ENCODE measurements at places on chromosomes 3 and 15. TPM values are rescaled to one million over a fixed set of nuclear protein-coding genes. Genes with fewer than 3 reads are reported as not detected.

SI gene
- not detected for total RNA-seq

COLQ gene
- 6.8 TPM for total RNA-seq

DNA sequence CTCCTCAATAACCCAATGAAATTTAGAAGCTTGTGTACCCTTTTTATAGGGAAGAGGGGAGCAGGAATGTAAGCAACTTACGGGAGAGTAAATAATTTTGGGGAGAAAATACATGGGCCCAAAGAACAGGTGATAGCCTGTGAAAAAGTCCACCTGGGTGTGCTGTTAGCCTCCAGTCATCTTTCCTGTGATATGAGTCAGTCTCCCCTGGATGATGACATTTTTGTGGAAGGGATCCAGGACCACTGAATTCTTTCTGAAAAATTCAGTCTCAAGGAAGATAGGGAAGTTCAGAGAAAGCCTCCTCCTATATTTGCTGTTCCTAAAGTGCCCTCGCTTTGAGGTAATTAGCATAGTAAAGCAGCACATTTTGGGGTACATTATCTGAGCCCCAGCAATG lies 149.8 kb downstream of the SQOR start:
- no peak for DNase-seq

- DNase-seq = no peak
Measured at GRCh38 chr3:550471-550870, 353.9 kb downstream of the CHL1 start.

DNA sequence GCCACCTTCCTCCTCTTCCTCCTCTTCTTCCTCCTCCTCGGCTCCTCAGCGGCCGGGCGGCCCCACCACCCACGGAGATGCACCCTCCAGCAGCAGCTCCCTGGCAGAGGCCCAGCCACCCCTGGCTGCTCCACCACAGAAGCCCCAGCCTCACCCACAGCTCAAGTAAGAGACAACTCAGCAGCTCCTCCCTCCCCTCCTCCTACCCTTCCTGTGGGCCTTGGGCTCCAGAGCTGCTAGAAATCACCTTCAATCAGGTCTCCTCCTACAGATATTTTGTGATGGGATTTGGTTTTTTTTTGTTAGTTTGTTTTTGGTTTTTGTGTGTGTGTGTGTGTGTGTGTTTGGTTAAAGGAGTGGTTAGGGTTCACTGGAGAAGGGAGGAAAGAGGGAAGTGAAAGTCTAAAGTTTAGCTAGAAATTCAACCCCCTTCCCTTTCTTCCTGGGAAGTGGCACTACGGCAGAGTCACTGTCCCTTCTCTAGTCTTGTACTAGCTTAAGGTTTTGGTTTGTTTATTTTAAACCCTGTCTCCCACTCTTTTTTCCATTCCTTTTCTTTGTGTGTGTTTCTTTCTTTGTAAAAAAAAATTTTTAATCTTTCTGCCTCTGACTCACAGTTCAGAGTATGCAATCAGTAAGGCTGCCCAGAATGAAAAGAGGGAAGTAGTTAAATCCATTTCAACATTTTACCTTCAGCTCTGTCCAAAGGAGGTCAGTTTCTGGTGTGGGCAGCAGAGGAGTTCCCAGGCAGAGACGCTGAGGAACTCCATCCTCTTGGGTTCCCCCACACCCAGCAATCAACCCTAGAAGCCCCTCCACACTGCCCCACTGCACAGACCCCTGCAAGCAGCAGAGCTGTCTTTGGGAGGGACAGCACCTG lies 29.0 kb upstream of the TIMP4 start:
- DNase-seq = no peak

DNA sequence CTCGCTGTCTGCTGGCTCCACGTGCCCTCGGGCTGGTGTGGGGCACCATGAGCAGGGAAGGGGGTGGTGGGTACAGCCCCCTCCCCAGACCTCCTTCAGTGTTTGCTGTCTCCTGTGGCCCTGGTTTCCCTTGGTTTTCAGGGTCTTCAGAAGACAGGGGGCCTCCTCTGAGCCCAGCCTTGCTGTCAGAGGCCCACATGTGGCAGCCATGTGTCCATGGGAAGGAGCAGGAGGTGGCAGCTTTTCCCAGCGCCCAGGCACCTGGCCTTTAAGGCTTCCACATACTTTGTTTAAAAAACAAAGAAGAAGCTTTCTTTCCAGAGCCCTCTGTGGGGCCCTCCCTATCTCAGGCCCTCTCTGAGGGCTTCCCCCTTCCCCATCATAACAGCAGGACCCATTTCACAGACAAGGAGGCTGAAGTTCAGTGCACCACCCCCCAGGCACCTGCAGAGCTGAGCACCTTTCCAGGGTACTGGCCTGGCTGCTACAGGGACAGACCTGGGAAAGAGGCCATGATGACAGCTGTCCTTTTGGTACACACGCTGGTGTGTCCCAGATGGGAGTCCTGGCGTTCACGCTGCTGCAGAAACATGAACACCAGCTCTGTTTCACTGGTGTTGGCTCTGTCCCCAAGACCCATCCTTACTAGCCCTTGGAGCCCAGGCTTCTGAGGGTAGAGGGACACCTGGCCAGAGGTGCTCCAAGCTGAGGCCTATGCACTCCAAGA lies 73.7 kb downstream of the DNAJB8 start:
- DNase-seq = no peak

DNA sequence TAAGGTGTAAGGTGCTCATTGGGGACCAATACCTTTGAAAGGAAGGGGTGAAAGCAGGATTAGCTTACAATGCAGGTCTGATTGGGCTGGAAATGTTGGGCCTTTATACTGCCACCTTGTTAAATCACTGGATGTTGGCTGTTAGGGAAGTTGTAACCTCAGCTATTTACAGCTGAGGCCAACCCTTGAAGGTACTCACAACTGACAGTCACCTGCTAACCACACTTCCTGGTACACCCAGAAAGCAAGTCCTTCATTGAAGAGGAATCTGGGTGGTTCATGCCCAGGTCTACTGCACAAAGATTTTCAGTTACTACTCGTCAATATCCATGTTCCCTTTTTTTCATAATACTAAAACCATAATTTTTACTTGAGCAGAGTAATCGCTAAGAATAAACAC lies 65.4 kb upstream of the CLDN18 start:
- DNase-seq = no peak

Measured in urinary bladder (tissue), 4 donors.